Suppressor macrophage treated with lipopolysaccharide for 4 hours (primary cell): ENCODE measurements at places on chromosomes 12 and 14.

- no peak for DNase-seq
Observed at GRCh38 chr12:122882908-122883558, 12.9 kb downstream of the VPS37B start.

DNA sequence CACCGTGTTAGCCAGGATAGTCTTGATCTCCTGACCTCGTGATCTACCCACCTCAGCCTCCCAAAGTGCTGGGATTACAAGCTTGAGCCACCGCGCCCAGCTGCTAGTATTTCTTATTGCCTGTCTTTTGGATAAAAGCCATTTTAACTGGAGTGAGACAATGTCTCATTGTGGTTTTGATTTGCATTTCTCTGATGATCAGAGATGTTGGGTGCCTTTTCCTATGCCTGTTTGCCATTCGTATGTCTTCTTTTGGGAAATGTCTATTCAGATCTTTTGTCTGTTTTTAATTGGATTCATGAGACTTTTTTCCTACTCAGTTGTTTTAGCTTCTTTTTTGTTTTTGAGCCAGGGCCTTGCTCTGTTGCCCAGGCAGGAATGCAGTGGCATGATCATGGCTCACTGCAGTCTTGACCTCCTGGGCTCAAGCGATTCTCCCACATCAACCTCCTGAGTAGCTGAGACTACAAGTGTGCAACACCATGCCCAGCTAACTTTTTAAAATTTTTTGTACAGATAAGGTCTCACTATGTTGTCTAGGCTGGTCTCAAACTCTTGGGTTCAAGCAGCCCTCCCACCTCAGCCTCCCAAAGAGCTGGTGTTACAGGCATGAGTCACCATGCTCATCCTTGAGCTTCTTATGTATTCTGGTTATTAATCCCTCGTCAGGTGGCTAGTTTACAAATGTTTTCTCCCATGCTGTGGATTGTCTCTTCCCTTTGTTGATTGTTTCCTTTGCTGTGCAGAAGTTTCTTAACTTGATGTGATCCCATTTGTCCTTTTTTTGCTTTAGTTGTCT is 65.9 kb downstream of the ACACB start:
- DNase-seq, result no peak

- no peak for DNase-seq
Observed at GRCh38 chr12:32497864-32498263, 98.5 kb downstream of the FGD4 start.

DNA sequence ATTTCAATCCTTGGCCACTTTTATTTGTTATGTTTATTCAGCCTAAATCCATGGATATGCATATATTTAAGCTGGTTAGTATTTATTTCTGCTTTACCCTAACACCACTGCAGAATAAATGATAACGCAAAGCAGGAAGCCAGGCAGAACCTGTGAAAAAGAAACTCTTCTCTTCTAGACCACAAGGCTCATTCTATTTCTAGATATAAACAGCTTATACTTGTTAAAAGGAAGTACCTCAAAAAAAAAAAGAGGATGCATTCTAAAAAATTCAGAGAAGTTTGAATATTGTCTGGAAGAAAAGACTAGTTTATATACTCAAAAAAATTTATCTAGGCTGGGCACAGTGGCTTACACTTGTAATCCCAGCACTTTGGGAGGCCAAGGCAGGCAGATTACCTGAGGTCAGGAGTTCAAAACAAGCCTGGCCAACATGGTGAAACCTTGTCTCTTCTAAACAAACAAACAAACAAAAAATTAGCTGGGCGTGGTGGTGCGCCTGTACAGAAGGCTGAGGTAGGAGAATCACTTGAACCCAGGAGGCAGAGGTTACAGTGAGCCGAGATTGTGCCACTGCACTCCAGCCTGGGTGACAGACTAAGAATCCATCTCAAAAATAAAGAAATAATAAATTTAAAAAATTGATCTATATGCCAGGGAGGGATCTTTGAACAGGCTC is 55.8 kb downstream of the GALNT4 start:
- no peak for DNase-seq

DNA sequence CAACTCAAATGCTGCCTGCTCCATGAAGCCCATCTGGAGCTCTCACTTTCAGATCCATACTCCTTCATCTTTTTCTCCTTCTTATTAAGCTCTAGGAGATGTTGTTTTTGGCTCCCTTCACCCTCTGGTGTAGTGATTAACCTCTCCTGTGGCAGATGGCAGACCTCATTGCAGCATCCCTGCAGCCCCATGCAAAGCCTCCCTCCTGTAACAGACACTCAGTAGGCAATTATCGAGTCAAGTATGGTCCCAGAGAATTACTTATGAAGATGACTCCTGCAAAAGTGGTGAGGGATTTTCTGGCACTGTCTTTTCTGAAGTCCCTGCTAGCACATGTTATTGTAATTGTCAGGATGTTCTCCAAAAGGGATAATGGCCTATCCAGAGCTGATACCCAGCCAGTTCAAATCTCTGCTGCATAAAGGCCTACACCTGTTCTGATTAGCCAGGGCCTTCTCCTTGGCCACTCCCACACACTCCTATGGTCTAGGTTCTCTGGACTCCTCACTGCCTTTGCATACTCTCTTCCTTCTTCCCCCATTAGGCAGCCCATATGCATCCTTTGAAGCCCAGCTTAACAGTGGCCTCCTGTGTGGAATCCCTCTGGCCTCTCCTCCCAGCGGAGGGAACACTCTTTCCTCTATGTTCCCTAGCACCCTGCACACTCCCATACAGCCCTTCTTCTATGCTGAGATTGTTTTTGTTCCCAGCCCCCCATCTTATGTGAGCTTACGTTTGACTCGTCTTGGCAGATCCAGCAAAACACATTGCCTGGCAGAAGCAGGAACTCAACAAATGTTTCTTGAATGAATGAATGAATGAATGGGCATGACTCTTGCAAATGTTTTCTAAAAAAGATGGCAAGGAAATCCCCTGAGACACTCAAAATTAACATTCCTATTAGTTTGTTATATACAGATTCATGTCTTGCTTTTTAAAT is 43.9 kb upstream of the MDM1 start:
- DNase-seq, result no peak

- DNase-seq, result no peak
Observed at GRCh38 chr14:95104911-95105310, 52.4 kb downstream of the DICER1 start.

DNA sequence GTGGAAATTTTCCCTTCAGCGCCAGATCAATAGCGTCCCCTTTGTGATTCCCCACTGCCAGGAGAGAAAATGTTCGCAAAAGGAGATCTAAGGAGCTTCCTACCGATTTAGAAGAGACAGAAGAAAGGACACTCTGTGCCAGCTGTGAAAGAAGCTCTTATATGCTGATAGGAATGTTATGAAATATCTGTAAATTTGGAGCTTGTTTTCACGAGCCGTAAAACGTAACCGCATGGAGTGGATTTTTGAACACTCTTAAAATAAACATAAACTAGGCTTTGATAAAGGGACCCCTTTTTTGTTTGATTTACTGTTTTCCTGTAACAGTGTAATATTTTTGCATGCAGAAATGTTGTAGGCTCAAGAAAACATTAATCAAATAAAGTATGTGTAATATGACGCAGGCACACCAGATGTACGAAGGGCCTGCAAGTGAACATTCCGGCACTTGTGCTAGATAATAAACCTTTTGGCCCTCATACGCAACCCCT is 346.8 kb downstream of the ETNK1 start:
- DNase-seq, result no peak

GRCh38 chr14:41806366-41806975 is 199.8 kb downstream of the LRFN5 start:
- no peak for DNase-seq
